ENCODE measurements at places on chromosomes 2 and 18.

GRCh38 chr2:234444893-234445292, 52.0 kb downstream of the ARL4C start:
- DNase-seq, result no peak

- no peak for DNase-seq
These were observed 120.5 kb upstream of the CXCR4 start for GRCh38 chr2:136238286-136239078.

DNA sequence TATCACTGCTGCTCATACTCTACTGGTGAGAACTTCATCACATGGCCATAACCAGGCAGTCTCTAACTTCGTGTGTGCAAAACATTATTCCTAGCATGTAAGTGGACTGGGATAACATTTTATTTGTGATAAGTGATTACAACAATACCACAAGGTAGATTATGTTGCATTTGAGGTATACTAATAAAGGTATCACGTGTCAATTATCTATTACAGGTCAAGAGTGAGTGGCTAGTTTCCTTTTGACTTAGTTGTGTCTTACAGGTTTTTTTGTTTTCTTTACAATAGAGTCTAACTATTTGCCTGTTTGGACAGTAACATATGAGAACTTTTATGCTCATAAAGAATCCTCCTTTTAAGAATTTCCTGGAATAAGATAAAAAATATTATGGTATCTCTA, 67.2 kb upstream of the DSC1 start:
- no peak for DNase-seq

DNA sequence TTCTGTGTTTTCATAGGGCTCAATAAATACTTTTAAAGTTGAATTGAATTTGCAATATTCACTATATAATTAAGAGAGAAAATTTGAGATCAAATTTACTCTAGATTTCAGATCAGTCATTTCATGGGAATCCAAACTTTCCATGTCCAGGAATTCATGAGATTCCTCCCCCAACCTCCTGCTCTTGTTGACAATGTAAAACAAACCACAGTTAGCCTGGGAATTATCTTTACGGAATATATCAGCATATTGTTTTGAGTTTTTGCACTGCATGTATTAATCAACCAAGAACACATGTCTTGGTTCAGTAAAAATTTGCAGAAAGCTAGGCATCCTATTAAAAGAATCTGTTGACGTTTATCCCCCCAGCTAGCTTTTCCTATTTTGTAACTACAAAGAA, 42.3 kb downstream of the CYP1B1 start:
- DNase-seq, result no peak

GRCh38 chr2:118856978-118857676, 9.7 kb upstream of the EN1 start:
- no peak for DNase-seq

DNA sequence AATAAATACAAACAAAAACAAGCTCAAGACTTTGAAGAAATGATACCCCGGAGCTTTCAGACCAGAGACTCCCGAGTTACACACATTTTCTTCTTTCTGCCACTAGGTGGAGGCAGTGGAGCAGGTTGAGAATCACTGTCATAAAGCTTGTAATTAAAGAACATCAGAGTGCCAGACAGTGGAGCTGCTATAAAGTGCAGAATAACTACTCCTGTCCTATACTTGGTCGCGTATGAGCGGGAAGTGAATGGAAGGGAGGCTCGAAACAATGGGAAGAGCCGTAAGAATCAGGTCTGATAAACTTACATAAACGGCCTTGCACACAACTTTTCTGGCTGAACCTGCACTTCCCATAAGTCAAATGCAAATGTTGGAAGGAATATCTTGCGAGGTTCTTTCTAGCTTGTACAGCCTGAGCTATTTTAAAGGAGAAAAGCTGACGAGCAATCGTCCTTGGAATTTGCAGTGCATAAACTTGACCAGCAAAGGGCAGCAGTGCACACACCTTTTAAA, 189.0 kb downstream of the RPIA start:
- peak; percentile 25 for DNase-seq

- DNase-seq, result no peak
These were observed 318.1 kb downstream of the NBAS start for GRCh38 chr2:15242936-15243461.
